Stimulated activated CD4-positive, alpha-beta T cell treated with anti-CD3 and anti-CD28 coated beads, Interleukin-15, amount 100 ng/mL, for 48 hours (primary cell): ENCODE measurements at places on chromosomes 4 and X.
A peak's percentile ranks its signal among the peaks of the same experiment; 100 is the strongest.

DNA sequence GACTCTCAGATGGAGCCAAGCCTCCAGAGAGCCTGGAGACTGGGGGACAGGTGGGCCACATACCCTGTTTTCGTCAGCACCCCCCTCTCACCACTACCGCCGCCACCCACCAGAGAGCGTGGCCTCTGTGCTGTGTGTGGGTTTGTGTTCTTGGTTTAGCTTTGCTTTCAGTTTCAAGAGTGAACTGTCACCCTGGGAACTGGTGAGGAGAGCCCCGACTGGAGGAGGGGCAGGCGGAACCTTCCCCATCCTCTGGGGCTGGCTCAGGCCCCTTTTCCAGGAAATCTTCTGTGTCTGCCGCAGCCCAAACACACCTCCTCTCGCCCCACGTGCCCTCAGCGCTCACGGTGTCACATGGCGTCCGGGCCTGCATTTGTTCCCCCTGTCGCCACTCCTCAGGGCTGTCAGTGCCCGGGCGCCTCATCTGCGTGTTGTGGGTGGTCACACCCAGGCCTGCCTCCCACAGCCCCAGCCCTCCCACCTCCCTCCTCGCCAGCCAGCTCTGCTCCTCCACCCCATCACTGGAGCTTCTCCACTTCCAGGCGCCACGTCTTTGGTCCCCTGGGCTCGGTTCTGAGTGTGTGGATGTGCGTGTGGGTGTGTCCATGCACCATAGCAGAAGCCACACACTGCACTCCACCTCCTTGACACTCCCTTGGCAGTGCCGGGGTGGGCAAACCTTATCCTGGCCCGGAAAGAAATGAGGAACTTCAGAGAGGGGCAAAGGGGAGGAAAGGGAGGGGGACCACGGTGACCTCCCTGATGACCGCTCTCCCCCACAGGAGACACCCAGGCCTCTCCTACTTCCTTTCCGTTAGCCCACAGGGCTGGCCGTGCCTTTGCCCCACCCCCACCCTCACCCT lies 27.8 kb downstream of the ELF4 start:
- DNase-seq = peak; percentile 71

- no peak for DNase-seq
Measured at GRCh38 chr4:120622601-120623000, 299.9 kb downstream of the PRDM5 start.

GRCh38 chr4:156946516-156947424 lies 24.8 kb downstream of the PDGFC start:
- DNase-seq = no peak

DNA sequence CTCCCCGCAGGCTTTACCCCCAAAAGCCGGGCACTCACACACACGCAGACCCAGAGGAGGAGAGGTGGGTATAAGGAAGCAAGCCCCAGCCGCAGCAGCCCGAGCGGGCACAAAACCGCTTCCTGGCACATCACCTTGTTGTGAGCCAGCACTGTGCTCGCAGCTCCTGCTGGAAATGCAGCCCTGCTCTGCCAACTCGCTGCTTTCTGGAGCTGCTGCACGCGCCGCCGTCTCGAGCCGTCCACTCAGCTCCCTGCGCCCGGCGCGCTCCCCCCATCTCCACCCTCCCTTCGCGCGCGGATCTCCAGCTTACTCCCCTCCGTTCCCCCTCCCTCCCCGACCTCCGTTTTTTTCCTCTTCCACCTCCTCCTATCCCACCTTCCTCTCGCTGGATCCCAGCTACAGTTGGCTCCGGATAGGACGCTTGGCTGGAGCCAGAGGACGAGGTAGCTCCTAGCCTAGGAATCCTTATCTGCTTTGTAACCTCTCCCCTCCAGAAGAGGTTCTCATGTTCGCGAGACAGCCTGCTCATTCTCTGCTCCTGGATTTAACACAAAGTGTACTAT lies at the start of gene SPOCK3:
Gene SPOCK3, minus strand, starts transcription at position 179 of the 566 bp plus-strand sequence.
- DNase-seq = no peak

DNA sequence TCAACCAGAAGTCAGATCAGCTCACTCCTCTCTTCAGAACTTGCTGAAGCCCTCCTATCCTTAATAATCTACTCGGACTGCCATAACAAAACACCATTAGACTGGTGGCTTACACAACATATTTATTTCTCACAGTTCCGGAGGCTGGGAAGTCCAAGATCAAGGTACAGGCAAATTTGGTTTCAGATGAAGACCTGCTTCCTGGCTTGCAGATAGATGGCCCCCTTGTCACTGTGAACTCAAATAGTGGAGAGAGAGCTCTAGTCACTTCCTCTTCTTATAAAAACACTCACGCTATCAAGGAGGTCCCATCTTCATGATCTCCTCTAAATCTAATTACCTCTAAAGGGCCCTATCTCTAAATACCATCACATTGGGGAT lies 125.1 kb downstream of the CAMK2D start:
- DNase-seq = no peak
